NCI-H524 treated with DMSO at 0.1 percent for 48 hours (cell line): ENCODE measurements at places on chromosomes 6 and 20.

DNA sequence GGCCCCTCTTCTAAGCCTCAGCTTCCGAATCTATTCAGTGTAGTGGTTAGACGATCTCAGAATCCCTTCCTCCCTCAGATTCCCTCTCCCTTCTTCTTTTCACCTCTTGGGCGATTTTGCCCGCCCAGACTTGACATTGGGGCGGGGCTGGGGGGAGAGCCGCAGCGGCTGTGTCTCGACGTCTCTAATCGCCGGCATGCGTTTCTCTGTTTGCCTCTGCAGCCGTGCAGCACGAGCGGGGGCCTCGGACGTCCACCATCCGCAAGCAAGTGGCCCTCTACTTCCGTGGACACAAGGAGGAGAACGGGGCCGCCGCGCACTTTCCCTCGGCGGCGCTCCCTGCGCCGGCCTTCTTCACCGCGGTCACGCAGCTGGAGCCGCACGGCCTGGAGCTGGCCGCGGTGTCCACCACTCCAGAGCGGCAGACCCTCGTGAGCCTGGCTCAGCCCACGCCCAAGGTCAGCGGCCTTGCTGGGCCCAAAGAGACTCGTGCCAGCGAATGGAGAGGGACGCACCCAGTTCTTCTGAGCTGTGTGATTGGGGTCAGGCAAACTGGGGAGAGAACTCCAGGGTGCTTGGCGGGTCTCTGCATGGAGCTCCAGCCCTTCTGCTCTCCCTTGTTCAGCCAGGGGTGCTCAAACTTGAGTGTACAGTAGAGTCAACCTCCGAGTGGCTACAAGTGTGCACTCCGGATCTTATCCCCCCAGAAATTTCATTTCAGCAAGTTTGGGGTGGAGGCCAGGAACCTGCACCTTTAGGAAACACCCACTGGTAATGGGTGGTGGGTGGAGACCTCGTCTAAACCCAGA, 10.7 kb downstream of the NR2E1 start:
- DNase-seq = no peak

DNA sequence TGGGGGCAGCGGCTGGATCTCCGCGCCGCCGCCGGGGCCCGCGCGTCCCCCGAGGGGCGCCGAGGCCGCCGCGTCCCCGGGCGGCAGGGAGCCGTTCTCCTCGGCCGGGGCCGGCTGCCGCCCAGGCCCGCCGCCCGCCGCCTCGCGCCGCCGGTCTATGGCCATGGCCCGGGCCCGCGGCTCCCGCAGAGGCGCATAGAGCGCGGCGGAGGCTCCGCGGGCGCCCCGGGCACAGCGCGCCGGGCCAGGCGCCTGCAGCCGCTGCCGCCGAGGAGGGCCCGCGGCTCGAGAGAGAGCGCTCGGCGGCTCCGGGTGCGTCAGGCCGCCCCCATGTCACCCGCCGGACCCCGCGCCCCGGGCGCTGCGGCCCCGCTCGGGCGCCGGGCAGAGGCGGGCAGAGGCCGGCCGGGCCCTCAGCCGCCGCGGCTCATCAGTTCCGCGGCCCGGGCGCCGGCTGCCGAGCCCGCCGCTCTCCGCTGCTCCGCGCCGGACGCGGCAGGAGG, 404 bp downstream of the SLC22A23 start:
- no peak for DNase-seq

- DNase-seq = no peak
These were observed 413.5 kb downstream of the PRKN start for GRCh38 chr6:162313922-162314660.

DNA sequence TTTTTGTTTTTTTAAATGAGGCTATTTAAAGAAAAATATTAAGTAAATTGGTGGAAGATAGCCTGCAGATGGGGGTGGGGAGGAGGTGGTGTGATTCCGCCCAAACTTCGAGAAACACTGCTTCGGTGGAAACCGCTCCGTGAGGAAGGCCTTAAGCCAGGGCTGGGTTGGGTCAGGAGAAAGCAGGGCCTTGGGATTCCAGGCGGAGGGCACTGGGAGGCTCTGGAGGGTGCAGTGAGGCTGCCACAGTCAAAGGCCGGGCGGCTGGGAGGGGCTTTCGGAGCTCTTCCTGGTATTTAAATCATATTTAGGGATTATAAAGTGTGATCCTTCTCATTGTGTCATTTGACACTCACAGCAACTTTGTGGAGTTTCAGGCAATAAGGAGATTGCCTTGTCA, 22.2 kb upstream of the SCRT2 start:
- no peak for DNase-seq

- DNase-seq = no peak
These were observed 47.2 kb downstream of the KIF13A start for GRCh38 chr6:17940151-17940792.

- no peak for DNase-seq
These were observed 724 bp downstream of the CDKN1A start for GRCh38 chr6:36679043-36679833.

DNA sequence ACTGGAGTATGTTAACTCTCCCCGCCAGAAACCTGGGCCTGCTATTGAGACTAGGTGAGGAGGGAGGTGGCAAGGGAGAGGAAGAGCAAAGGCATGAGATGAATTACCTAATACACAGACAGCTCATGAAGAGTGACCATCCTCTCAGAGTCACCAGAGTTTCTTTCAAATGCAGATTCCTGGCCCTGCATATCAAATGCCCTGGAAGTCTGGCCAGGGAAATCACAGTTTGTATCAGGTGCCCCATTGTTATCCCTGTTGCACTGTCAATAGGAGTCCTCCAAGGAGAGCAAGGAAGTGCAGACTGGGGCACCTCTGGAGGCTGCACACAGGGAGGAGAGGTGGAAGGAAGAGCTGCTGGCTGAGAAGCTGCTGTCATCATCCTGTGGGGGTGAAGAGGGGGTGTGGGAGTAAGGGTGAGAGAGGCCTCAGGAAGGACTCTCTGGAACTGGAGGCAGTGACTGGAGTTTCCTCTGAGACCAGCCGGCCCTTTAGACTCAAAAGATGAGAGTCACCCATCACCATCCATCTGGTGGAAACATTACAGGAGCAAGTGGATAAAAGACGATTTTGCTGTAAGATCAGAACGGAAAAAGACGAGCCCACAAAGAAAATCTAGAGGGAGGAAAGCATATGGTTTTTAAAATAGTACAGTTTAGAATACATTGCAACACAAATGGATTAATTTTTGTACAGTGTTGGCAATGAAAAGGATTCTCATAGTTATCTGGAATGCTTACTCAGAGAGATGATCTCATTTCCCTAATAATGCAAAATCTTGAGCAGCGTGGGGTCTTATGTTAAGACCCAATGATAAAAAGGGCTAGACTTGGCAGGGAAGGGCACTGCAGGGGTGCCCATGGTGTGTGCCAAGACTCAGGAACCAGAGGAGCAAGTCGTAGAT, 268.1 kb downstream of the UST start:
- no peak for DNase-seq

- DNase-seq = no peak
These were observed 3.4 kb upstream of the BHLHE23 start for GRCh38 chr20:63009988-63010769.

GRCh38 chr6:130515306-130515705, 149.5 kb downstream of the TMEM200A start:
- DNase-seq = no peak

- no peak for DNase-seq
These were observed 176.9 kb upstream of the CITED2 start for GRCh38 chr6:139551376-139551775.

- no peak for DNase-seq
These were observed 42.2 kb downstream of the FLRT3 start for GRCh38 chr20:14295238-14295637.

GRCh38 chr6:44176762-44177509, 18.3 kb downstream of the CAPN11 start:
- DNase-seq = no peak

GRCh38 chr20:2986466-2986865, 57.0 kb upstream of the GNRH2 start:
- DNase-seq = no peak

DNA sequence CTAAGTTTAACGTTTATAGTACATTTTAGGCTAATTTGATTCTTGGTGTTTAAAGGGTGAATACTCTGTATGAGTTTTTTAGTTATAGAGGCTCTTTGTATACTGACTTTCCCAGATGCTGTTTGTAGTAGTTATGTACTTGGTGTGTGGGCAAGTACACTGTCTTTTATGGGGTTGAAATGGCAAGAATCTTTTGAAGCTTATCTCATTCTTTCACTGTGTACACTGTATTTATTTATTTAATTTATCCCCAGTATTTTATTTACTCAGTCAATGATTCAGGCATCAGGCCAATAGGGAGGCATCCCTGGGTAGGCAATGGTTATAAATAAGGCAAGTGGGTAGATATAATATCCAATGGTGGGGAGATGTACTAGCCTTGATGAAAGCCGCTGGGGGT, 277.0 kb upstream of the PTCHD4 start:
- DNase-seq = no peak

GRCh38 chr6:13437218-13437996, 50.0 kb downstream of the GFOD1 start:
- no peak for DNase-seq

GRCh38 chr6:37339741-37340638, 13.8 kb upstream of the RNF8 start:
- DNase-seq = no peak

- no peak for DNase-seq
These were observed 68.2 kb downstream of the GCNT2 start for GRCh38 chr6:10589429-10589727.

GRCh38 chr6:92427453-92427852, 991.9 kb downstream of the EPHA7 start:
- no peak for DNase-seq

DNA sequence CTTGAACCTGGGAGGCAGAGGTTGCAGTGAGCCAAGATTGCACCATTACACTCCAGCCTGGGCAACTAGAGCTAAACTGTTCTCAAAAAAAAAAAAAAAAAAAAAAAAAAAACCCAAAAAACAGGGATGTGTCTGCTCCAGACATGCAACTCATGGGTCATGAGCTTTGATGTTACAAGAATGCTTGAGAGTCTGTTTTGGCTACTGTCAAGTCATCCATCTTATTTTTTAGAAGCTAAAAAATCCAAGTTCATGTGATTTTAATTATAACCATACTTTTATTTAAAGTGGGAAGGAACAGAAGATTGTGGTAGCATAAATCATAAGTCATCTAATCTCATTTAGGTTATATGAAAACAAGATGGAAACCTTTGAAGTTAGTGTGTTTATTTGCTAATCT, 120.6 kb downstream of the PDE7B start:
- DNase-seq = no peak

DNA sequence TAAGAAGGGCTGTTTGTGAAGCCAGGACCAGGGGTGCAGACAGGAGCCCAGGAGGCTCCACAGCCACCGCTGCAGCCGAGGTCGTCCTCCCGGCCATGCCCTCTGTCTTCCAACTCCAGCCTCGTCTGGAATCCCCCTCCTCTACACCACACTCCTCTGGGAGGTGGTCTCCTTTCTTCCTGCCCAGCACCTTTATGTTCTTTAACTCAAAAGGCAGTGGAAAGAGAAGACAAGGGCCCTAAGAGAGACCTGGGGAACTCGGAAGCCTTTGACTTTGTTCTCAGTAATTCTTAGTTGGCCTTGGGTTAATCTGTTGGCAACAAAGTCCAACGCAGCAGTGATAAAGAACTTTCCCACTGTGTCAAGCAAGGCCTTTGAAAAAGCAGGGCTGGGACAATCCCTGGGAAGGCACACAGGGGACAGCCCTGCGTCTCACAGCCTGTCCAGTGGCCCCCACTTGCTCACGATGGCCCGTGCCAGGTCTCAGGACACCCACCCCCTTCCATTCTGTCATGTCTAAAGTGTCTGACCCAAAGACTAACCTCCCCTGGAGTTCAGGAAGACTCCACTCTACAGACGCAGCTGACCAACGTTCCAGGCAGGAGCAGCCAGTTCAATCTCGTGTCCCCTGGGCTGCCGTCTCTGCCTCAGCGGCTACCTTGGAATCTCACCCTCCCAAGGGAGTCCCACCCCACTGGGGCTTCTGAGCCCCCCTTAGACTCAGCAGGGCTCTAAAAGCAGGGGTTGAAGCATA, 42.8 kb upstream of the FAM50B start:
- no peak for DNase-seq

- DNase-seq = no peak
These were observed 280.3 kb downstream of the HACE1 start for GRCh38 chr6:104579310-104579863.

- DNase-seq = no peak
These were observed 19.8 kb upstream of the SF3B5 start for GRCh38 chr6:144115219-144115618.

DNA sequence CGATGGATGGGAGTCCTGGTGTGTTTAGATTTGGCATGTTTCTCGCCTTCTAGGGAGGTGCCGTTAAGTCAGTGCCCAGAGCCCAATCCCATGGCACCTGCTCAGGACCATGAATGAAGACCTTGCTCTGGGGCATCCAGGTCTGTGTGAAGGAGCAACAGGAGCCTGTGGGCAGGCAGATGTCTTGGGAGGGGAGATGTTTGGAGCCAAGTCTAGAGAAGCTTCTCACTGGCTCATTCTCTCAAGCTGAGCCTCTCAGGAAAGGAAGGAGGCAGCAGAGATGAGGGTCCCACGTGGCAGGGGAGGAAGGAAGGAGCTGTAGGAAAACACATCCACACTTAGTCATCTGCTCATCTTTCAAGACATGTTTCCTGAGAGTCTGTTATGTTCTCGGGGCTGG, 9.5 kb upstream of the SIRPB1 start:
- no peak for DNase-seq

GRCh38 chr6:42727087-42727611, 4.8 kb upstream of the PRPH2 start:
- DNase-seq = no peak

DNA sequence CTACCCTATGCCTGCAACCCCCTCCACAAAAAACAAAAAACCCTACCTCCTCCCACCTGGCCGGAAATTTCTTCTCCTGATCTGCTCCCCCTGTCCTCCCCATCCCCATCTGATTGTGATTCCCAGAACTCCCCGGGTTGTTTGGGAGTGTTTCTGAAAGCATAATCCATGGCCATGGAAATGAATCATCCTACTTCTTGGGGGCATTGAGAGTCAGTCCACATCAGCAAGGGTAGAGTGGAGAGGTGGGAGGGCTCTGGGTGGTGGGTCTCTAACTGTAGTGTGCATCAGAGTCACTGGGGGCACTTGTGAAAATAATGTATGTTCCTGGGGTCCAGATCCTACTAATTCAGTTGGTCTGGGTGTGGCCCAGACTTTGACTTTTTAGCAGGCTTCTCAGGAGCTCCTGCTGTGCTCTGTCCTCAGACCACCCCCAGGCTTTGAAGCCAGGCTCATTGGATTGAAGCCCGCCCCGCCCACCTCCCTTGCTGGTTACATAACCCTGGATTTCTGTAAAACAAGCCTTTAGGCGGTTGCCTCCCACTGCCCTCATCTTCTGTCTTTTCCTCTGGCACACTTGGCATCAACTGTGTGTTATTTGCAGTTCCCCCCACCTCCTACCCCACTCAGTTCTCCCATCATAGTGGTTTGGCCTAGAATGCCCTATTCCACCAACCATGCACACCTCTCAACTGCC, 10.5 kb downstream of the PIGT start:
- no peak for DNase-seq

- no peak for DNase-seq
These were observed 243.3 kb upstream of the GRIK2 start for GRCh38 chr6:101150226-101150625.

DNA sequence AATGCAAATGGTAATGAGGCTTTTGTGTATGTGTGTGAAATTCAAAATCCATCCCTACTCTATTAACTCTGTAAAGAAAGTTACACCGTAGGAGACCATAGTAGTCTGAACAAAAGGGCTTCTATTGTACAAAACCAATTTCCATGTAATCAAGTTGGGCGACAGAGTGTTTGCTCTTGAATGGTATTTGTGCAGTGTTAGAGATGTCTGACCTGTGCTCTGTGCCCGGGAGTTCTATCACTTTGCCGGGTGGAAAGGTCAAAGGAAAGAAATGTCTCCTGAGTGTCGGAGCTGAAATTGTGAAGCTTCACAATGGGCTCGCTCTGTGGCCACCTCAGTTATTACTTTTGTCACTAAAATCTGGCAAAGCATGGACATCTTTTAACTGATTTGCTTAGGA, 312.0 kb downstream of the SAMD5 start:
- DNase-seq = no peak
